ENCODE measurements at places on chromosomes 1 and 21.

GRCh38 chr1:10504249-10504648 is 29.5 kb downstream of the PEX14 start:
- DNase-seq = no peak

DNA sequence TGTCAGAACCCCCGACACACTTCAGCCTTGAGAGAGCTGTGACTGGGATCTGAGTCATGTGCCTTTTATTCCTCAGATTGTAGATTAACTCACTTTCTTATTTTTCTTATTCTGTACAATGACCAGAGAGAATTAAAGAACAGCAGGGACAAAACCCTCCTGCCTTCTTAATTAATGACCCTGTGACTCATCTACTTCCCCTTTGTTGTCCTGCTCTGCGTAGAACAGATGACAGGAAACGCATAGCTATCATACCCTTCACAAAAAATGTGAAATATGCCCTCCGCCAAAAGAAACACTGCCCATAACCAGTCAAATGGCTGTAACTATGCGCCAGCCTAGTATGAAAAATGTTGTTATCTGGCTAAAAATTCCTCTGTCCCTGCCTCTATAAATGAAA is 9.1 kb upstream of the PADI2 start:
- no peak for DNase-seq

DNA sequence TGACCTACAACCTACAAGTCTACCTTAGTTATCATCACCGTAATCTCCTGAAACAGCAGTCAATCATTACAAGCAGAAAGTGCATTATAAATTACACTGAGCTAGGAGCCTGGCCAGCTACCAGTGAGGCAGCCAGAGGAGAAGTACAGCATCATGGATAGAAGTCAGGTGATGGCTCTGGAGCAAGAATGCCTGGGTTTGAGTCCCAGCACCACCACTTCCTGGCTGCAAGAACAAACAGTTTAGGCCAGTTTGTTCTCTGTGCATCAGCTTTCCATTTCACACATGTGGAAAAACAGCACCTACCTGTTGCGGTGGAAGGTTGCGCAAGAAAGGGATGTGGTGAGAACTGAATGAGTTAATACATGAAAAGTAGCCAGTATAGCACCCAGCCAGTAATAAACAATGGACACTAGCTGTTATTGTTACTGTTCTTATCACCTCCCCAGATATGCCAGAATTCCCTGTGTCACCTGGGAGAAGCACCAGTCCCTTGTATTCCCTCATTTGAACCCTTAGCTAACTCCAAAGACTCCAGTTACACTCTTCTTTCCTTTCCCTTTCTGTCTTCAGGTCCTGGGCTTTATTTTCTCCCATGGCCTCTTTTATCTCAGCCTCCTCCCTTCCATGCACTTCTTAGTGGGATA is 9.0 kb downstream of the CREG1 start:
- no peak for DNase-seq

GRCh38 chr21:39531840-39532239 is 80.1 kb downstream of the SH3BGR start:
- DNase-seq = no peak

GRCh38 chr21:25640202-25640942 is 1.3 kb downstream of the JAM2 start:
- DNase-seq = no peak
